ENCODE measurements at places on chromosomes 16 and 17.
A peak's percentile ranks its signal among the peaks of the same experiment; 100 is the strongest.

DNA sequence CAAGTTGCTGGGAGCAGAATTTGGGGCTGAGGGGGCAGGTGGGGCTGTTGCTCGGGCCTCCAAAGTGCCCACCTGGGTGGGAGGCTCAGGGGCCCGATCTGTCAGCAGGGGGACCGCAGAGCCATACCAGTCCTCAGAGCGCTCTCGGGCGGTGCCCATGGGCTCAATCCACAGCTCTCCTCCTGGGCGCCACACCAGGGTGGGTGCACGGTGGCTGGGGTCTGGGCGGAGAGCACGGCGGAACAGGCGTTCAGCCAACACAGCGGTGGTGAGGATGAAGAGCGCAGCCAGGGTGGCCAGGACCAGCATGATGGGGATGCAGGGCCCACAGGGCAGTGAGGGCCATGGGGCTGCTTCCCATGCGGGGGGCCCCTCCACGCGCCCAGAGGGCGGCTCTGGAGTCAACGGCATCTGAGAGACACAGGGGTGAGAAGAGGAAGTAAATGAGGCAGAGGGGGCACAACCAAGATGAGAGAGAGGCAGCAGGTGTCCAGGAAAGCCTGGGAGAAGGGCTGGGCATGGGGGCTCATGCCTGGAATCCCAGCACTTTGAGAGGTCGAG lies 1.2 kb downstream of the C16orf54 start:
- no peak for DNase-seq

DNA sequence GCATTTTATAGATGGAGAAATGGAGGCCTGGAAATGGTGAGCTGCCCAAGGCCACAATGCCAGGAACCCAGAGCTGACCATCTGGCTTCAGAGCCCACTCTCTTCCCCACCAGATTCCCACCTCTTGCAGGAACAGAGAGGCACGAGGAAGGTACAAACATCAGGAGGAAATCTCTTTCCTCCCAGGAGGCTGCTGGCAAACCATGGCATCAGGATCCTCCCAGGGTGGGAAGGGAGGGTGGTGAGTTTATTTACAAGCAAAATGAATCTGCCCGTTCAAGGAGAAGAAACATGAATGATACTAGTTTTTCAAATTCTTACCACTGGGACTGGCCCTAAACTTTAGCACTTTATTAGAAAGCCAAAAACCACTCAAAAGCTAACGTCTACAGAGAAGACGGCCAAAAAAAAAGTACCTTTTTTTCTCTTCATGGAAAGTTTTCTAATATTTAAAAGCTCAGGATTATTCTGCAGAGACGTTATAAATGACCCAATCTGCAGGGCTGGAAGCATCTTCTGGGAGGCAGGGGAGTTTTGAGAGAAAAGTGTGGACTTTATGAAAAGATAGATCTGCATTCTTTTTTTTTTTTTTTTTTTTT lies 79.1 kb downstream of the NXN start:
- no peak for DNase-seq

DNA sequence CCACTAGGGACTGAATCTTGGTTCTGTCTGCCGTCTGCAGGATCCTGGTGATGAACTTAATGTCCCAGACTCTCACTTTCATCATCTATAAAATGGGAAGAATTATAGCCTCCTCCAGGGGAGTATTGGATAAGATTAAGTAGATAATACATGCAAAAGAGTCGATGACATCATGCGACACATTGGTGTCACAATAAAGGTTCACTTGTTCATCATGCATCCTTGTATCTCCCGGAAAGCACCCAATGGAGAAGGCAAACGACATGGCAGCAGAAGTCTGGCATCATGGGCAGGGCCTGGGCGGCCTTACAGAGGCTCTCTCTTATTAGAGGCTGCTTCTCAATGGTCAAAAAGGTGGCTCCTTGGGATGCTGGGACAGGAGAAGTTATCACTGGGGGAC lies 35.1 kb upstream of the CD300E start:
- DNase-seq, result no peak

DNA sequence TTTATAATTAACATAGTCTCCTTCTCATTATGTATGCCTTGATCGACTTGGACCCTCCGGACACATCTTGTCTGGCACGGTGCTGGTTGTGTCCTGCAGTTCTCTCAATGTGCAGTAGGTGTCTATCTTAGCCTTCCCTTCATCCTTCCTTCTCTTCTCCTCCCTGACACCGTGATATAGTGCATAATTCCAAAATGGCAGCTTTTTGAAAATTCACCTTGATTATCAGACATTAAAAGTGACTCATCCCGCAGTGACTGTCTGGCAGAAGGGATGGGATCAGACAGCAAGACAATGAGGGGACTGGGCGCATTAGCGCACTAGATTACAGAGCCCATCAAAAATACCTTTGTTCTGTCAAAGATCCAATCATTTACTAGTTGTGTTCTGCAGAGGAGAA lies 70.0 kb upstream of the PMFBP1 start:
- peak; percentile 66 for DNase-seq

GRCh38 chr16:23290189-23291062 lies 11.7 kb upstream of the SCNN1B start:
- DNase-seq, result no peak

DNA sequence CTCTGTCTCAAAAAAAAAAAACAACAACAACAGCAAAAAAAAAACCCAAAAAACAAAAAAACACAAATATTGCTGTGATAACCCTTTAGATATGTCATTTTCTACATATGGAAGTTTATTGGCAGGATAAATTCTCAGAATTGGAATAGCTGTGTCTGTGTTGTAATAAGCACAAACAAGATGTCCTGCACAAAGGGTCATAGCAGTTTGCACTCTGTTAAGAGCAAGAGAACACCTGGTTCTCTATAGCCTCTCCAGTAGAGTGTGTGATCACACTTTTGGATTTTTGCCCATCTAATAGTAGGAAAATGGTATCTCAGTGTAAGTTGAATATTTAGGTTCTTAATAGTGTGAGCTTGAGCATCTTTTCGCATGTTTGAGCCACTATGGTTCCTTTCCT lies 60.4 kb downstream of the USP43 start:
- no peak for DNase-seq

DNA sequence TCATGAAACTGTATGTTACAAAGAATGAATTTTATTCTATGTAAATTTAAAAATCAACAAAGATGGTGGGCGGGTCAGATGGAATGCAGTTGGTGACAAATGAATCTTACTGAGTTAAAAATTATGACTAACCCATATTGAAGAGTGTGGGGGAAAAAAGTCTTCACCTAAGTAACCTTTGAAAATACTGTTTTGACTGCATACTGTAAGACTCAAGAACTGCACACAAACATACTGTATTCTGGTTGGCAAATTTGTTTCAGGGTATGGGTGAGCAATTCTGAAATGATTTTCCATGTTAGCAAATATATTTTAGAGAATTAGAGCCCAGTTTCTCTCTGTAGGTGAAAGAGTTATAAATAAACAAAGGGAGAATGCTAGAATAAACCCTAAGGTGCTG lies 153.7 kb upstream of the KCNJ18 start:
- DNase-seq, result no peak

GRCh38 chr16:70795296-70795912 lies 5.6 kb downstream of the VAC14 start:
- no peak for DNase-seq

DNA sequence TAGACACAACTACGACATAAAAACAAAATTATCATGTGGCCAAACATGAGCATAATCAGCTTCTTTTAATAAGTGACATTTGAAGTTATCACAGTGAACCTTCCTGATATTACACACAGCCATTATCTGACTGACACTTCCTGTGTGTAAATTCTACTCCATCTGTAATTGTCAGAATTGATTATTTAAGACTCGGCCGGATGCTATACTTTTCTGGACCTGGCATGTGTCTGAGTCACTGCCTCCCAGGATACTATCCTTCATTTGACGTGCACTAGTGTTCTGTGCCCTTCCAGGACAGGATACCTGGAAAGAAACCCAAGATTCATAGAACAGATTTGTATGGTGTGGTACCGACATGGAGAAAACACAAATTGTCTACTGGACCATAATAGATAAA lies 242.0 kb downstream of the HS3ST3A1 start:
- DNase-seq, result no peak

DNA sequence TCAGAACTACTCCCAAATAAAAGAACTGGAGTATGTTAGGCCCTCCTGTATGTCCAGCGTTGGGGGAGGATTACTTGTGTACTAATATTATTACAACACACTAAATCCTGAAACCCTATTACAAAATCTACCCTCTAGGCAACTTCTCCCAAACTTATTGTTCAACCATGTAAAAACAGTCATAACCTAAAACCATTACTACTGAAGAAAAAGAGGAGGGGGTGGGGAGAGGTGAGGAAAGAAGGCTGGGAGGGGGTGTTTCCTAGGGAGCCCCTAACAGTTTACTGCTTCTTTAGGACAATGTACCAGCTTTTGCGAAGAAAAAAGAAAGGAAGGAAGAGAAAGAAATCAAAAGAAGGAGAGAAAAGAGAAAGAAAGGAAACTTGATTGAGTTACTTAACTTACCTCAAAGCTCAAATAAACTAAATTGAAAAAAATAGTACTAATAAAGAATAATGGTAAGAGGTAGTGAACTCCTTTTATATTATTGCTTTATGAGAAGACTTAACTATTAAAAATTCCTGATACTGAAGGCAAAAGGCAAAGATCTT lies 2.3 kb downstream of the SALL1 start:
- DNase-seq, result no peak

DNA sequence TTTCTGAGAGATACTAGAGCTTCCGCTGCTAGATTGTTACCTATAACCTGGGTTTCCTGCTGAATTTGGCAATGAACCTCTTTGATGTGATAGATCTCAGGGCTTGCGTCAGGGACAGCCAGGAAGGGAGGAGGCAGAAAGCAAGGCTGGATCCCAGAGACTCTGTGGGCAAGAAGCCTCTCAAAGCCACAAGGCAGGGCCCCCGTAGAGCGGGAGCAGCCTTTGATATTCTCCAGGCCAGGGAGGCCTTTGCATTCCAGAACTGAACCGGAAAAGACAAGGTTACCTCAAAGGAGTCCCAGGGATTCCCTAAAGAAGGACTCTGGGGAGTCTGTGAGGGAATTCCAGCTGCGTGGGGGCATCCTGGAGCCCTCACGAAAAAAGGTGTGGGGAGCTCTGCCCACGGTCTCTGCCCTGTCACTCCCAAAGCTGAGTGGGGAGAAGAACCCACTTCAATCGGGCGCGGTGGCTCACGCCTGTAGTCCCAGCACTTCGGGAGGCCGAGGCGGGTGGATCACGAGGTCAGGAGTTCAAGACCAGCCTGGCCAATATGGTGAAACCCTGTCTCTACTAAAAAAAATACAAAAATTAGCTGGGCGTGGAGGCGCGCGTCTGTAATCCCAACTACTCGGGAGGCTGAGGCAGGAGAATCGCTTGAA lies 14.3 kb upstream of the SCIMP start:
- no peak for DNase-seq

GRCh38 chr17:4892499-4893221 lies 6.7 kb upstream of the C17orf107 start:
- DNase-seq, result no peak

DNA sequence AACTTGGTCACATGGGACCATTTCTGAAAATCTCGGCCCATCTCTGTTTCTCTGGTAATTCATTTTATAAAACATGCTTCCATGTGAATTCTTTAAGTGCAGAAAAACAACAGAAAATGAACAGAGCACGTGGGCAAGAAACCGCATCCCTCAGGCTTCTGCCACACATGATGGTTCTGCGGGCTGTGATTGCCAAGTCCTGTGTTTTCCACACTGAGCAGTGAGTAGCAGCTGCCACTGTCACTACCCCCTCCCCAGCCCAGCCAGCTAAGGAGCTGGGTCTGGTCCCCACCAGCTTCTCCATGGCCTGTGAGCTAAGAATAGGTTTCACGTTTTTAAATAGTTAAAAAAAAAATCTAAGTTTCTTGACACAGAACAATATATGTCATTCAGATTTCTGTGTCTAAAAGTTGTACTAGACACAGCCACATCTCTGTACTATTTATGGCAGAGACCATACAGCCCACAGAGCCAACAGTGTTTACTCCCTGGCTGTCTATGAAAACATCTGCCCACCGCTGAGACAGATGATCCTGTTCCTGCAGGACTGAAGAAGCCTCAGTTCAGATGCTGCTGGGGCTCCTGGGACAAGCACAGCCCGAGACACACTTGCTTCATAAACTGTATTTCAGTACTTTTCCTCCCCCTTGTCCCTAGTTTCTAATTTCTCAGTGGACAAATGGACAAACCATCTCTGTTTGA lies 41.5 kb downstream of the USP22 start:
- DNase-seq, result no peak

DNA sequence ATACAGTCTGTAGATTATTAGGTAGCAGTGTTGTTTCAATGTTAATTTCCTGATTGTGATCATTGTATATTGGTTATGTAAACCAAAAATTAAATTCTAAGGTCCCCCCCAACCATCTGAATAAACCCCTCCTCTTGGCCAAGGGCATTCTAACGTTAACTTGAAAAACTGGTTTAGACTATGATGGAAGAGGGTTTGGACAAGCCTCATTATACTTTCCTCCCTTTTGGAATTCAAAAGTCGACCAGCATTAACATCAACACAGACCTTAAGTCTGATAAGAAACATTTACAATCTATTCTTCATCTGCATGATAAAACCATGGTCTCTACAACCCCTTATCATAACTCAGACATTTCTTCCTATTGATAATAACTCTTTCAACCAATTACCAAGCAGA lies 20.6 kb upstream of the KIFC3 start:
- no peak for DNase-seq

DNA sequence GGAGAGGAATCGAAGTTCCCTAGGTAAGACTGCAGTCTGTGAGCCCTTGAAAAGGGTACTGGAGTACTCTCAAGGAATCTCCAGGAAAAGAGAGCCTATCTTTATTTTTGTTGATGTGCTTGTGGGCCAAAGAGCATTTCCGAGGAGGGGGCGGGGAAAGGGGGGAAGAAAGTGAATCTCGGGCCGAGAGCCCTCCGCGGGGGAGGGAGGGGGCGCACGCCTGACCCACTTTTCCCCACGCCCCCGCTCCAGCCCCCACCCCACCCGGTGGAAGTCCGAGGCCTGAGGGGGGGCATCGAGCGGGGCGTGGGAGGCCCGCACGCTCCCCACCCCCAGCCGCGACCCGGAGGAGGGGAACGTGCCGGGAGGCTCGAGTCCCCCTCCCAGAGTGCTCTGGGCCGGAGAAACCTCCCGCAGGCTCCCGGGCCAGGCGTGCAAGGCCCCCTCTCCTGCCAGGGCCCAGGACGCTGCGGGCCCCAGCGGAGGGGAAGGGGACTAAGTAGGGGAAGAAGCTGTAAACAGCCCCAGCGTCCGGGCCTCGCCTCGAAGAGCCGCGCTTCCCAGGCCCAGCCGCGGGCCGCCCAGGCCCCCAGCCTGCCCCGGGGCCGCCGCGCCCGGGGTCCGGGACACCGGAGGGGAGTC lies 444 bp downstream of the HELZ start:
- no peak for DNase-seq

- peak; percentile 27 for DNase-seq
Observed at GRCh38 chr17:69854225-69854780, 220.7 kb upstream of the KCNJ16 start.

Data from fibroblast of lung (primary cell).